ENCODE measurements at places on chromosomes 3 and 15.
A peak's percentile ranks its signal among the peaks of the same experiment; 100 is the strongest.

- DNase-seq, result no peak
Measured at GRCh38 chr3:58474967-58475578, 16.8 kb upstream of the KCTD6 start.

GRCh38 chr3:121483290-121483689 lies 62.5 kb downstream of the POLQ start:
- DNase-seq, result peak; percentile 43

DNA sequence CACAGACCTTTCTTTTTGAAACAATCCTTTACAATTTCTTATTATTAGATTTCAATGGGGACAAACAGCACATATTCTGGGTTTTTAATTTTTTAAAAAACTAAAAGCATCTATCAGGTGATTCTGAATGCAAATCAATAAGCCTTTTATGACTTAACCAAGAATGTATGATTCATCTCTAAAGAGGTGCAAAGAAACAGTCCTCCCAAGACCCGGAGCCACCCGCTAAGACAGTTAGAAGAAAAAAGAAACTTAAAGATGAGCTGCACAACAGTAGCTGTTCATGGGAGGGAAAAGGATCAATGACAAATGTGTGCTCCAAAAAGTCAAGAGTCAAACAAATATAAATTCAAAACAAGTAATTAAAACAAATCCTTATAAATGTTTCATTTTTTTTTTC lies 319.5 kb downstream of the THSD4 start:
- DNase-seq, result no peak

- no peak for DNase-seq
Measured at GRCh38 chr3:143529018-143529478, 319.2 kb downstream of the SLC9A9 start.

DNA sequence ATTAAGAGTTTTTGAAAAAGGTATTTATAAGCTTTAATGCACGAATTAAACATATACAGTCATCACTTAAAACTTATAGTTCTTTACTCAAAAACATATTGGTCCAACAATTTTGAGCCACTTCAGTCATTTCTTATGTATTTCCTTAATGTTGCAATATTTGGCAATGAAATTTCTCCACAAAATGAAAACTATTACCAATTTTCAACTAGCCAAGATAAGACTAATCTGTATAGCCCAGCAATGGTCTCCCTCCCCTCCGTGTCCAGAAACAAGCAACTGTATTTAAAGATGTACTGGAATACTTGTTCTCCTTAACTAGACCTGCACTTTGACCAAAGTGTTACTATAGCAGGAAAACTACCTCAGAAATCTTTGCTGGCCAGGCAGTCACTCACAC lies 9.2 kb downstream of the ARF4 start:
- no peak for DNase-seq

DNA sequence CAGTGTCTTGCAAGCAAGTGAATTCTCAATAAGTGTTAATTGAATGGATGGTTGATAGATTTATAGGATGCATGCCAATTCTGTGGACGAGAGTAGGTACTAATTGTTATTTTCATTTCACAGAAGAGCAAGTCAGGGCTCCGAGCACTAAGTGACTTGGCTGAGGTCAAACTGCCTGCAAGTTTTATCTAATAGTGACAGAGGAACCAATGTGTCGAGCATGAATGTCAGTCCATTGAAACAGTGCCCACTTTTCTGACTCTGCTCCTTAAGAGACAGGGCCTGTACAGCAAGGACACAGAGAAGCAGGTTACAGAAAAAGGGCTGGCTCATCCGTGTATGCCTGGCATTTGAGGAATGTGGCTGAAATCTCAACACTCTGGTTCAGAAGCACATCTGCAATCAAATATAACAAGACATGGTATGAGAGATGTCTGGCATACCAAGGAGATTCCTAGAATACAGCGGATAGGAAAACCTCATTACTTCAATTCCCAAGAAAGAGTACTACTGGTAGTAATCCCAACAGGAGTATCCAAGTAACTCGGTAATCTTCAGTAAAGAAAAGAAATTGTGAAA lies 6.0 kb upstream of the B3GNT5 start:
- DNase-seq, result peak; percentile 66

DNA sequence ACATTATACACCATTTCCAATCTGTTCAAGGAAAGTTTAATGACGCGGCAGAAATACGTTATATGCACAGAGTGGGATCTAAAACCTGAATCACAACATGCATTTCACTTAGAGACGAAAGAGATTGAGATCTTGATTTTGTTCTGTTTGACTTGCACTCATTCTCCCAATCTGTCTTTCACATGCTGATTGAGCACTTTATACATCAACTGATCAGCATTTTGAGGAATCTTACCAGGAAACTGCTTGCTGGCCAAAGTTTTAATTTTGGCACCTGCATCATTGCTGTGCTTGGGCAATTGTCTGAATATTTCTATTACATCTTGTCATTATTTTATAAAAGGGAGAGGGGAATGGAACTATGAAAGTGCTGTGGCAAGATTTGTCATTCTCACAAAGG lies 47.7 kb upstream of the ATP10A start:
- DNase-seq, result no peak

DNA sequence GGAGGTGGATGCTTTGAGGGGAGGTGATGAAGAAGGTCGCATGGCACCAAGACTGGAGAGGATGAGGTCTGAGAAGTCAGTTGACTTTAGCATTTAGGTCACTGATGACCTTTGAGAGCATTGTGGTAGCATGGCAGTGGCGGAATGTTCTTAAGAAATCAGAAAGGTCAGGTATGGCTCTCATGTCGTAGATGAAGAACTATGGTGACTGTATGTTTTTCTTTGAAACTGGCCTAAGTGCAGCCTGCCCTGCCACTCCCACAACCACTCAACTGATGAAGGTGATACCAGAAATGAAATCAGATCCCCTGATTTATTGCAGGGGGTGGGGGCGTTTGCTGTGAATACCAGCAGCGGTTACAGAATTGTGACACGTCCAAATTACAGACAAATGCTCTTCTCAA lies 102.6 kb downstream of the ITPR1 start:
- DNase-seq, result no peak

GRCh38 chr15:71753346-71753745 lies 57.0 kb upstream of the NR2E3 start:
- peak; percentile 40 for DNase-seq

- DNase-seq, result peak; percentile 9
Measured at GRCh38 chr15:38941399-38941953, 376.9 kb upstream of the RASGRP1 start.

GRCh38 chr3:58231666-58232065 lies 5.9 kb upstream of the ABHD6 start:
- DNase-seq, result no peak

DNA sequence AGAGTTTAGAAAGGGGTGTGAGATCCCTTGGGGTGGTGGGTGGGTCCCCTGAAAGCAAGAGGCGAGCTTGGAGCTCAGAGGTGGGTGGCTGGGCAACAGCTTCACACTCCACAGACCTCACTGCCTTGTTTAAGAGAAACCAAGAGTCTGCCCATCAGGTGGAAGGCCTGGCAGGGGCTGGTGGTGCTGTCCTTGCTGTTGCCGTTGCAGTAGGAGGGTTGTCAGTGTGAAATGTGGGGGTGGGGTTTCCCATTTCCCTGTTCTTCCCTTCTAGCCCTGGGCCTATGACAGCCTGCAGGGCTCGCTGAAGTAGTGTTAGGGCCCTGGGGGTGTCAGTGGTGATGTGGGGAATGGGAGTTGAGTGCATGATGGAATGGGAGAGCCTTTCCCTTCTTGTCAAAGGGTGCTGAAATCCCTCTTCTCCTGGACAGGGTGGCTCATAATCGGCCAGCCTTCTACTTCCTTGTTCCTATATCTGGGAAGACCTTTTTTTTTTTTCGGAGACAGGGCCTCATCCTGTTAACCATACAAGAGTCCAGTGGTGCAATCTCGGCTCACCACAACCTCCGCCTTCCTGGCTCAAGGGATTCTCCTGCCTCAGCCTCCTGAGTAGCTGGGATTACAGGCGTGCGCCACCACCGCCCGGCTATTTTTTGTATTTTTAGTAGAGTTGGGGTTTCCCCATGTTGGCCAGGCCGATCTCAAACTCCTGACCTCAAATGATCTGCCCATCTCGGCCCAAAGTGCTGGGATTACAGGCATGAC lies 4.3 kb downstream of the PLEKHO2 start:
- DNase-seq, result no peak

DNA sequence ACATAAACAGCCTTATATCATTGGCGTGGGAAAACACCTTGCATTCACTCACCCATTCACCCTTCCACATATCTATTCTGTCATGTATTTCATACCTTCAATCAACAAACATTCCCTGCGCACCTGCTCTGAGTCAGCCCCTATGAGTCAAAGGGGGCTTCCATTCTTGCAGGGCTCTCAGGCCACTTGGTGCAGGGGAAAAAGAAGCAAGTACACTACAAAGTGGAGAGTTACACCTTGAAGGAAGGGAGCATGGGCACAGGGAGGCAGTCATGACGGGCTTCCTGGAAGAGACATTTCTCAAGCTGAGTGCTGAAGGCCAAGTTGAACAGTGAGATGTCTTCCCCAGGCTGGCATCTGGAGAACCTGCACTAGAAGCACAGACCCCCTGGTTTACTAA lies 4.6 kb upstream of the AMOTL2 start:
- DNase-seq, result no peak

- no peak for DNase-seq
Measured at GRCh38 chr3:10283638-10284037, 9.1 kb downstream of the GHRL start.

GRCh38 chr15:40296561-40297230 lies 11.0 kb downstream of the PLCB2 start:
- DNase-seq, result no peak

- DNase-seq, result no peak
Measured at GRCh38 chr3:25421747-25422146, 6.3 kb upstream of the RARB start.

- no peak for DNase-seq
Measured at GRCh38 chr3:95082191-95082590, 1019.3 kb downstream of the NSUN3 start.

DNA sequence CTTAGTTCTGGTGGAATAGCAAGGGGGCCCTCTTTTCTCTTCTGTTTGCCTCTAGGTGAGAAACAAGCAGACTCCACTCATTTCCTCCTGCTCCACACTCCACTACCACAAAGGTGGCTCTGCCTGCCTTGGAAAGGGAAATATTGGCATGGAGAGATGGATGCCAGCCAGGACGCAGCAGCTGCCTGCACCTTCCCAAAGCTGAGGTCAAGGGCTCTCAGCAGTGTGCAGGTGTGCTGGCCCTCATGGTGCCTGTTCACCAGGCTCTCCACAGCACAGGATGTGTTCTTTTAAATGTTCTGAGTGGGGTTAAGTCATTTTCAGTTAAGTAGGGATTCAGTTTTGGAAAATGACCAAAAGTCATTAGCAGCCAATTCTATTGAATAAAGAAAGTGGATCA lies 211.2 kb upstream of the STRIT1 start:
- no peak for DNase-seq
